Activated CD4-positive, alpha-beta T cell treated with anti-CD3 and anti-CD28 coated beads for 1 hour (primary cell): ENCODE measurements at places on chromosomes 6 and 20.

- DNase-seq, result no peak
These were observed 68.8 kb downstream of the CYB5R4 start for GRCh38 chr6:83928286-83928685.

DNA sequence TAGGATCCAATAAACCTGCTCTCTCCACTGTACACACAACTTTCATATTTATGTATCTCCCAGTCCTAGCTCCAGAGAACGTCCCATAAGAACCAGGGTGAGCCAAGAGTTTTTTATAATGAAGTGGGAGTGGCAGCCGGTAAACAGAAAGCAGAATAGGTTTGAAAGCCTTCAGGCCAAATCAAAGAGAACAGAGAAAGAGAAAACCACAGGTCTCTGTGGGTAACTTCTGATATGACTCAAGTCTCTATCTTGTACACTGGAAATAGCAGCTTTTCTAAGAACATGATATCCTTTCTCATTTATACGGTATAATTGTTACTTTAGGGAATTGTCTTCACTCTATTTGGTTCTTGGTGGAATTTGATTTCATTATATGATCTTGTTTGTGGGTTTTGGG, 273.6 kb downstream of the PACRG start:
- no peak for DNase-seq

DNA sequence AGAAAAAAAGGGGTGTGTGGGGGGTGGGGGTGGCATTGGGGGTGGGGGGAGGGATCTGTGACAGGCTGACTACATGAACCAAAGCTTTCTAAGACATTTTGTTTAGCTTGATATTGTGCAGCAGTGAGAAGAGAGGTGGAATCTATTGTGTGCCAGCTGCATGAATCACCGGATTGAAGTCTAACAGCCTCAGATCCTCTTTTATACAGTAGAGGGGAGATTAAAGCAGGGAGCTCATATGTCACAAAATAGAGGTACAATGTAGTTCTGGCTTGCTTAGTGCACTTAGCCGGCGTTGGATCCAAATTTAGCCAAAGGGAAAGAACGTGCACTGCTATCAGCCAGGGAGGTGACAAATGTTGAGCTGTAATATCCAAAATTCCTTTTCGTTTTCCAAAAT, 404.2 kb upstream of the CITED2 start:
- DNase-seq, result no peak

DNA sequence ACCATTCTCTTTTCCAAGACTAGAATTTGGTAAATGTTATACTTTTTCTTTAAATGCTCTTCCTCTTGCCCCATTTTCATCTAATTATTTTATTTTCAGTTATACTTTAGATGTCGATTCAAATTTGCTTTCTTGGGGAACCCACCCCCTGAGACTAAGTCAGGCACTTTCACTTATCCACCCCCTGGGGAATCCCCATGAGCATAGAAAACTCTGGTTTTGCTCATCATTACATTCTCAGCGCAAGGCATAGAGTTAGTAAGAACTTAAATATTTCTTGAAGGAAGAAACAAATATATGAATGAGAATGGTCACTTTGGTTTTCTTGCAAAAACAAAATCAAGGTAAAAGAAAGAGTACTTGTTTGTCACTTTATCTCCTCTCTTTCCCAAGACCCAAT, 25.1 kb upstream of the HSF2 start:
- no peak for DNase-seq

- DNase-seq, result no peak
These were observed 32.2 kb upstream of the IER3 start for GRCh38 chr6:30776390-30777154.

DNA sequence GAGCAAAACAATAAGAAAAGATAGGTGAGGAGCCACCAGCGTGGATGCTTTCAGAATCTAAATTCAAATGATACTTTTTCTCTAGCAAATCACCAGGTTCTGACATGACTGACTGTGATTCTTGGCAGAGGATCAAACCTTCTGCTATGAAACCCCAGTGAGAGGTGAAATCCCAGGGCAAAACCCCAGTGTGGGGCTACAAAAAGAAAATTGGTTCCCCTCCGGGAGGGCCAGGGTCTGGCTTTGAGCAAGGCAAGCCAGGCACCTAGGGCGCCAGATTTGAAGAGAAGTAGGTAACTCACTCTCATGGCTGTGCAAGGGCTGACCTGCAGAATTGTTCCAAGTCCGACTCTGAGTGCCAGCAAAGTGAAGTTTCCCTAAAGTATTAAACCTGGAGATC, 20.2 kb upstream of the RALGAPA2 start:
- no peak for DNase-seq

GRCh38 chr20:59455402-59456341, 148.7 kb upstream of the PHACTR3 start:
- DNase-seq, result no peak

DNA sequence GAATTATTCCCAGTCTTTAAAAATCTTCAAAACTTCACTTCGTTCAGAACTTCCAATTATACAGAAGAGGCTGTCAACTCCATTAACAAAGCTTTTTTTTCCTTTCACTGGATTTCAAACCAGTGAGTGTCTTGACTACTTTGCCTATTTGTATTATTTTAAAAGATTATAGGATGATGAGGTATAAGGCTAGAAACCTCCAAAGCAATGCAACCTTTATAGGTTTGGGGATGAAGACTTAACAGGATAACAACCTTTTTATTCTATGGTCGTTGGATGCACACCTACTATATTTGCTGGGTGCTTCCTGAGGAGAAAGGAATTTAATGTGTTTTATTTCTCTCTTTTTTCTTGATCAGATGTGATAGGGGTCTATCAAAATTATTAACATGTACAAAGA, 1.9 kb upstream of the OVOL2 start:
- no peak for DNase-seq

DNA sequence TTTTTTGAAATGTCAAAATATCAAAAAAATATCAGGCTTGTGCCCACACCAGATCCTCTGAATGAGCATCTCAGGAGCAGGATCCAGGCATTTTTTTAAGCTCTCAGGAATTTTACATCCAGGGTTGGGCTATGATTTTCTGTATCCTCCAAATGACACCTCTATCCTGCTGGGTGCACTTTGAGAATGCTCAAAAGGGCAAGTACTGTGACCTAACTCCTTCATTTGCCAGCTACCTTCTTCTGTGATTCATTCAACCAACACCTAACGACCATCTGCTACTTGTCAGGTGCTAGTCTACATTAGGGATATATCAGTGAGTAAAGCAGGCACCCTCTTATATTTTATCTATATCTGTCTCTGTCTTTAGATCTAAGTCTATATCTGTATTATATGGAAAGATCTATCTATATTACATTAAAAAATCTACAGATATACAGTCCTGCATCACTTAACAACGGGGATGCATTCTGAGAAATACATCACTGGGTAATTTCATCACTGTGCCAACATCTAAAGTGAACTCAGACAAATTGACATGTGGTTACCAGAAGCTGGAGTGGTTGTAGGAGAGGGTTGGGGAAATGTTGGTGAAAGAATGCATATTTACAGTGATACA, 131.6 kb downstream of the KIF16B start:
- no peak for DNase-seq

- DNase-seq, result no peak
These were observed 9.3 kb downstream of the PREX1 start for GRCh38 chr20:48818481-48818987.

GRCh38 chr6:168703990-168704389, 263.0 kb downstream of the SMOC2 start:
- DNase-seq, result no peak

- DNase-seq, result no peak
These were observed 27.8 kb downstream of the GPX5 start for GRCh38 chr6:28553384-28553985.

- DNase-seq, result no peak
These were observed 122.2 kb upstream of the MARCKS start for GRCh38 chr6:113734982-113735381.

DNA sequence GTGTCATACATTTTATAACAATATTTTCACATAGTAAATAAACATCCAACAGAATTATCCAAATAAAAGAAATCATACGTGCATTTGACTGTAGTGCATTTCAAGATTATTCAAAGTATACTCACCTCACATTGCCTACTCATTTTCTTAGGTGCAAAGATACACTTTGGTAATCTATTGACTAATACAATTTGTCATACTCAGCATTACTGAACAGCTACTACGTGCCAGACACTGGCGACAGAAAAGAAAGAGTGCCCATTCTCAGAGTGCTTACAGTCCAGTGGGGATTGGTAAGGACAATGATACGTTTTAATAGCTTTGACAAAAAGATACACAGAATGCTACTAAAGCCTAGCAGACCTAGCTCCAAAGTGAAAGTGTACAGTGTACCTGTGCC, 42.0 kb downstream of the FBXL4 start:
- DNase-seq, result no peak

DNA sequence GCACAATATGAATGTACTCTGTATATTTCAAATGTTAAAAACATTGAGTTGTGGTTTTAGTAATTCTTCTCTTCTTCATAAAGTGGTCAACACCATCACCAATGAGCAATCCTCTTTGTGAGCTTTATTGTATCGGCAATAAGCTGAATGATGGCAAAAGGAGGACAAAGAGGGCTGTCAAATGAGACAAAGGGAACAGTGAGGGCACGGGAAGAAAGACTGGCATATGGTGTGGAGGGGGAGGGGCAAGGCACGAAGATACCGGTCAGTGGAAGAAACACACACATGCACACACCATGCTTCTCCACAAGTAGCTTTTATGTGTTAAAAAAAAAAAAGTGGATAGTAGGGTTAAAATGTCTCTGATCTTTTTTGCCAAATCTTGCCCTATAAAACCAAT, 506.8 kb upstream of the CITED2 start:
- DNase-seq, result no peak

- no peak for DNase-seq
These were observed 287.3 kb upstream of the PLN start for GRCh38 chr6:118260833-118261232.

- no peak for DNase-seq
These were observed 113.6 kb upstream of the ZFP64 start for GRCh38 chr20:52305024-52305645.

- no peak for DNase-seq
These were observed 47.1 kb downstream of the SNAI1 start for GRCh38 chr20:50029697-50030461.

- DNase-seq, result no peak
These were observed 92.4 kb upstream of the CD83 start for GRCh38 chr6:14025160-14025559.

- no peak for DNase-seq
These were observed 145.8 kb downstream of the OR2B2 start for GRCh38 chr6:27766405-27766804.

- no peak for DNase-seq
These were observed 89.6 kb downstream of the FOXO3 start for GRCh38 chr6:108650325-108650724.

GRCh38 chr20:10629946-10630650, 43.7 kb downstream of the JAG1 start:
- DNase-seq, result no peak

GRCh38 chr20:31720486-31721407, 1.9 kb downstream of the BCL2L1 start:
- no peak for DNase-seq

DNA sequence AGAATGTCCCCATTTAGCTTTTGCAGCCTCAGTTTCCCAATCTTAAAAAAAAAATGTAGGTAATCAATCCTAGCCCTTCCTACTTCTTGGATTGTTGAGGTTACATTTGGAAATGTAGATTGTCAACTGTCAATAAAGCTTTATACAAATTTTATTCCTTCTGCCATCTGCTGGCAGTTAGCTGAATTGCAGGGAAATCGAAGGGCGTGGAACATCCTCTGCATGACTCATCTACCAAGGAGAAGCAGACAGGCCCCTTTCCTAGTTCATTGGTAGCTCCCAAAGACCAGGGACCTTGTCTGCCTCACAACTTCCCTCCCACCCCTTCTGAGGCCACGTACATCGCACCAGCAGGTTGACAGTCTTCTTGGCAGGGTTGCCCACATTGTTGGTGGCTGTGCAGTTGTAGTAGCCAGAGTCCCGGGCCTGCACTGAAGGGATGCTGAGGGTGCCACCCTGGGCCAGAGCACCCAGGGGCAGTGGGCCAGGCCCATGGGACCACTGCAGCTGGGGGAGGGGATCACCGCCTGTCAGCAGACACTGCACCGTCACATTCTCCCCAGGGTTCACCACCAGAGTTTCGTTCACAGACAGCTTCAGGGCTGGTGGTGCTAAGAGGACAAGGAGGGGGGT, 43.6 kb downstream of the MDGA1 start:
- DNase-seq, result no peak

DNA sequence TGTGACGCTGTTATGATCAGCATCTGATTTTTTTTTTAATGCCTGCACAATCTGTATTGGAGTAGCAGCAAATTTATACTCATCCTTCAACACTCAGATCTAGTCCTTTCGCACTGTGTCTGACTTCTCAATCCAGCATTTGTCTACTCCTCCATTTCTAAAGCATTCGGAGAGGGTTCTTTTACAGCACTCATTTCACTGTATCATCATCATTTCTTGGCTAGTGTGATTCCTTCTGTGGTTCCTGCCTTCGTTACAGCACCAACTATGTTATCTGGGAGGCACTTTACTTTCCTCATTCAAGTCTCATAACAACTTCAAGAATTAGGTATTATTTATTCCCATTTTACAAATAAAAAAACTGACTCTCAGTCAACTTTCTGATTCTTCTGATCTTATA, 18.0 kb downstream of the NUDT3 start:
- DNase-seq, result no peak

- DNase-seq, result no peak
These were observed 376.9 kb downstream of the RNGTT start for GRCh38 chr6:88586371-88587149.

GRCh38 chr6:168598251-168599117, 157.5 kb downstream of the SMOC2 start:
- no peak for DNase-seq

DNA sequence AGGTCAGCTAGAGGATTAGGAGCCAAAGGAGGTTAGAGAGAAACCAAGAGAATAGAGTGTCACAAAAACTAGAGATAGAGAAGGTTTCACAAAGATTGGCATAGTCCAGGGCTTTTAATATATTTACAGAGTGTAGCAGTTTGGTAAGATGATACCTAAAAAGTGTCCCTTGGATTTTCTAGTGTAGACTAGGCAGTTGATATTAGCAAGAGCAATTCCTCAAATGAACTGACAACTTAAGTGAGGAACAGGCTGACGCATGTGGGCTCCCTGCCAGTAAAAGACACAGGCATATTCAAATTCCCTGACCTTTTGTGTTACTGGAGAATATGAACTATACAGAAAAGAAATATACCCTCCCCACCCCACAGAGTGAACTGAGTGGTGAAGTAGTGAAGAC, 40.1 kb downstream of the VTA1 start:
- DNase-seq, result no peak

- no peak for DNase-seq
These were observed 230.8 kb downstream of the PAX1 start for GRCh38 chr20:21936261-21936660.

- peak; percentile 41 for DNase-seq
These were observed 413 bp downstream of the PTPRA start for GRCh38 chr20:2873747-2874041.
